T-helper 9 cell (primary cell): ENCODE measurements at places on chromosomes 6 and 20.
A peak's percentile ranks its signal among the peaks of the same experiment; 100 is the strongest.

DNA sequence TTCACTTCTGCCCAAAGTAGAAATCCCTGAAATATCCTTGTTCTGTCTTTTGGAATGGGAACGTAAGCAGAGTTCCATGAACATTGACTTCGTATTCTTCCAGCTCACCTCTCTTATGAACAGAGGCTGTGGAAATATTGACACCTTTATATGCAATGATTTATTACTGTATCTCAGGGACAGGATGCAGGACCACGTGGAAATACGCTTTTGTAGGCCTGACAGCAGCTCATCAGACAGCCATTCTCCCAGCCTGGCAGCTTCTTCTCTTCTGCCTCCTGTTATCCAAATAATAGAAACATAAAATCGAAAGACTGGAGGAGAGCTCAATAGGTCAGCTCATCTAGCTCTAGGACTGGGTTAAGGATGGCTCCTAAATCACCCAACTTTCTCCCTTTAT lies 106.2 kb upstream of the DTNBP1 start:
- DNase-seq: no peak

GRCh38 chr6:164827537-164827936 lies 481.9 kb downstream of the C6orf118 start:
- DNase-seq: no peak

DNA sequence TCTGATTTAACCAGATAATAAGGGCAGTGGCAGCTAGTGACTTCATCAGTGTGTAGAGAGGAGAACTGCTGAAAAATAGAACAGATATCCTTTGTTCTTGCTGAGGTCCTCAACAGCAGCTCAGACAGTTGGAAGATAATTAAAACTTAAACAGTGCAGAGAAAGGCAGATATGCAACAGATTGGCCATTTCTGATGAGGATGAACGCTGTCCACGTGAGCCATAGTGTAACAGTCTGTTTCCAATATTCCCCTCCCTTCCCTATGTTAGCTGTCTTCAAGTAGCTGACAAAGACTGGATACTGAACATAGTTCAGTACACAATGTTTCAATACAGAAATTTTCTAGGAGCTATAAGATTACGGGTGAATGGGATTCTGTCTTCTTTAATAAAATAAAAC lies 291.4 kb downstream of the BTBD9 start:
- DNase-seq: no peak

DNA sequence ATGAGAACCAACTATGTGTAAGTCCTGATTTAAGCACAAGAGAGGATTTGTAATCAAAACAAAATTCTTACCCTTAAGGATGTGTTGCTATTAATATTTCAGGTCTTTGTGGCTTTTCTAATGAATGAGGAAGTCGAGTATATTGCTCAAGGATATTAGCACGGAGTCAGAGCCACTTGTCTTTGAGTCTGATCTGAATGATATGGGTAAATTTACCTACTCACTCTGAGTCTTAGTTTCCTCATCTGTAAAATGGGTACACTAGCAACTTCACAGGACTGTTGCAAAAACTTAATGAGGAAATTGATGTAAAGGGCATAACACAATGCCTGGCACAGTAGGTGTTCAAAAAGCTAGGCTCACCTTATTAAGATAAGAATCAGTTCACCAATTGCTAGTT lies 30.0 kb upstream of the QKI start:
- no peak for DNase-seq

DNA sequence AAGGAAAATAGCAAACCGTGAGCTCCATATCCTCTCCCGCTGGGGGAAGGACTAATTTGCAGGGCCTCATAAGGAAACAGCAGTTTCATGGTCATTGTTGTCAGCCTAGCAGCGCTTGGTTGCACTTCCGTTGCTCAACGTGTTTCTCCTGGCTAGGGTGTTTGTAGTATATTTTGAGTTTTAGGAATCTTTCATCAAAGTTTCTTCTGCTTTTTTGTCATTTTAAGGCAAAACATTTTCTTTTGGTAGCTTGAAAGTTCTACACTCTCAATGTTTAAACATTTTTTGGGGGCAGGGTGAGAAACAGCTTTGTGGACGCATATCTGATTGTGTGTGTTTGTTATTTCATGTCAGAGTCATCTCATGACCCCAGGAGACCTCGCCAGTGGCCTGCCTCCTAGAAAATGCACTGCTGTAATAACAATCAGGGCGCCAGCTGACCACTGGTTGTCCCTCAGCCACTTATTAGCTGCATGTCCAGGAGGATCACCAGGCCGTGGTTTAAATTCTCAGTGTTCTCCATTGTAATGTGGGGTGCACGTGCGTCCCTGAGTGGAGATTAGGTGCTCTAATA lies 20.6 kb downstream of the JARID2 start:
- no peak for DNase-seq

- DNase-seq: no peak
These were observed 29.5 kb downstream of the MTHFD1L start for GRCh38 chr6:150894935-150895552.

- DNase-seq: no peak
These were observed 198.6 kb downstream of the UST start for GRCh38 chr6:148945301-148946021.

GRCh38 chr6:109240370-109241084 lies 141.7 kb downstream of the CD164 start:
- no peak for DNase-seq

DNA sequence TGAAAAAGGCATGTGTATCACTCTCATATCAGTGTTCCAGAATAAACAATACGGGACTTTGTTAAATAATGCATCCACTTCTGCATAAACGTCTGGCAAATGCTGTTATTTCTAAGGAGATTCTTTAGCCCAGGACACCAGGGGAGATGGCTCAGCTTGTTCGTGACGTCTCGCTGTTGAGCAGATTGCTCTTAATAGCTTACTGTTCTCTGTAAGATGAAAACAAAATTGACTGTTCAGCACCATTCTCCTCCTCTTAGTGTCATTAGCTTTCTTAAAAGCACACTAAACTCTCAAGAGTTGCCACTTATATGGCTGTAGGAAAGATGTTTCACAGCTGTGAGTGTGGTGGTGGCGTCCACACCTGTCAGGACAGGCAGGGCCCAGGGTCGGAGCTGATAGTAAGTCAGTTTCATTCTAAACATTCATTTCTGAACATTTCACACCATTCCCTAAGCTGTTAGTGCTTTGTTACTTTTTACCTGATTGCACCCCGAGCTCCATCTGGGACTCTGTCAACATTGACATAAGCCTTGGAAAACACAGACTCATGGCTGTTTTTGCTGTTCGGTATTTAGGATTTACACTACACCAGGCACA lies 132.1 kb downstream of the ZDHHC14 start:
- DNase-seq: no peak

- DNase-seq: no peak
These were observed 197.7 kb downstream of the FAXC start for GRCh38 chr6:99151634-99152346.

GRCh38 chr6:20718705-20719653 lies 184.7 kb downstream of the CDKAL1 start:
- no peak for DNase-seq

DNA sequence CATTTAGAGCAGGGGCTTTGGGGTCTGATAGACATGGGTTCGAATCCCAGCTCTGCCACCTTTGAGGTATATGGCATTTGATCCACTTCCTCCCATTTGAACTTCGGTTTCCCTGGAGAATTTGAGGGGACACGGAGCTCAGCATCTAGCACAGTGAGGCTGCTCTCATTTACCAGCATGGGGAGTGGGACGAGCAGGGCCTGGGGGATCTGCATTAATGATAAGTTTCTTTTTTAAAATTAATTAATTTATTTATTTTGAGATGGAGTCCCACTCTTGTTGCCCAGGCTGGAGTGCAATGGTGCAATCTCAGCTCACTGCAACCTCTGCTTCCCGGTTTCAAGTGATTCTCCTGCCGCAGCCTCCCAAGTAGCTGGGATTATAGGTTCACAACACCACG lies 52.6 kb downstream of the VSTM2L start:
- no peak for DNase-seq

DNA sequence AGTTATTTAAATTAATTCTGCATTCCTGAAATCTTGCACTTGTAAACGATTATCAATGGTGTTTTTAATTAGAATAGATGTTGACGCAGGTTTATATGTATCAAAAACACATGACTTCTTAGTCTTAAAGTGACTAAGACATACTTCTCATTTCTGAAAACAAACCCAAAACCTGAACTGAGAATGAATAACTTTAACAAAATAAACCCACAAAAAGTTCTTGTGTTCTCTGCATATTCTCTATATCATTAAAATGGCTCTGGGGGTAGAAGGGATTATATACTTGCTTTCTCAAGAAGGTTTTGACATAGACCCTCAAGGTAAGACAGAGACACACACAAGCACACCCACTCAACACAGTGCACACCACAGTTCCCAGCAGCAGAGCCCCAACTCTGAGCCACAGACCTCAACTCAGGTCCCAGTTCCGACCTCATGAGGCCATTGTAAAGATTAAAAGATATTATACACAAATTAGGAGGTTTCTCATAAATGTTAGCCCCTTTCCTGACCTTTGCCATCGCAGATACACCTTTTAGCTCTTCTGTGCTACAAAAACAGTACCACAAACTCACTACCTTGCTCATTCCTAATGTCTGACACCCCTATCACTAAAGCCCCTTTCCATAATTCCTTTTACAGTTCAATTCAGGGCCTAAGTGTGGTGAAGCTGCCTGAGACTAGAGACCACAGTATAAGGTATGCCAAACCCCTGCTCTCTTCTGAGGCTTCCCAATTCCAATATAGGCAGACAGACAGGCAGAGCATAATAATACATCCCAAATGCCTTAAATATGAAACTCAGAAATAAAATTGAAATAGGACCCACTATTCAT lies 267.8 kb downstream of the PTPRK start:
- no peak for DNase-seq

DNA sequence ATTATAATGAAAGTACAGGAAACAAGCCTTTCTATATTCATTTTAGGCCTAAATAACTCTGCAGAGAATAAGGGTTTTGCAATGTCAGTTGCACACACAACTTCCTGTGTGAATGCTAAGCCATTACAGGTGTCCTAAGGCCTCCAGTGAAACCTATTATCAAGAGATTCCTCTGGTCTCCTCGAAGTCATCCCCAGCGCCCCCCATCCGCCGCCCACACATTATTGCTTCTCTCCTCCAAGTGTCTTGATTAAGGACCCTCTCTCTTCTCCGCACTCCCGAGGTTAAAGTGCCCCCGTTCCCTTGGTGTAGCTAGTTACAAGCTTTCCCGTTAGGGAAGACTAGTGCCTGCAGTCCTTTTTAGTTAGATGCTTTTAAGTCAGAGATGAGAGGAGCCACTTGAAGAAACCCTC lies 1.3 kb downstream of the HIVEP2 start:
- DNase-seq: peak; percentile 18

DNA sequence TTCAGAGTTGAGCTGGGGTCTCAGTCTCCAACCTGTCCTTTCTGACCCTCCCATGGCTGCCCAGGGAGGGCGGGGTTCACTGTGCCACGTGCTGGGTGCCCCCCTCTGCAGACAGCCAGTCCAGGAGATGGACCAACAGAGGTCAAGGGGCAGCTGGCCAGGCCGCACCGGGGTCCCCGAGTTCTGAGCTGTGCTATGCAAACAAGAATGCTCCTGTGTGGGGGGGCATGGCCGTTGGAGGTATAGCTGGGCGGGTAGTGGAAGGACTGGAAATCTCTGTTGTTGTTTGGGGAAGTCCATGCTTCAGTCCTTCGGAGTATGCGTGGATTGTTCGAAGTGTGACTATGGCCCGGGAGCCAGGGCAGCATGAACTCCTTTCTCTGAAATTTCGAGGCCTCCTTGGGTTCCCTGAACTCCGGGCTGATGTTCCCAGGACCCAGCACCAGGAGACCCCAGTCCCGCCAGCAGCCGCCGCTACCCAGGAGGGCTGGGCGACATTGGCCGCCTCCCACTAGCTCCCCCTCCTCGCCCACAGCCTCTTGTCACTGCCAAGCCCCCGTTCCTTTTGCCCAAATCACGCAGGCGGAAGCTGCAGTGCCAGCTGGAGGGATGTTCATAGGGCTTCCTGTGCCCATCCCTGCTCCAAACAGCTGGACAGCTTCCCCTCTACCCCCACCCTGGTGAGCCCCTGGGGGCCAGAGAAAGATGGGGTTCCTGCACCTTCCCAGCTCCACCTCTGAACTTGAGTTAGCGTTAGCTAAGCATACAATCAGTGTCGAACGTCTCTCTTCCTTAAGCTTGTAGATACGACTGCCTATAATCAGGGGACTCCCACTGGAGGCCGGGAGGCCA lies 126.6 kb downstream of the TAF4 start:
- no peak for DNase-seq

DNA sequence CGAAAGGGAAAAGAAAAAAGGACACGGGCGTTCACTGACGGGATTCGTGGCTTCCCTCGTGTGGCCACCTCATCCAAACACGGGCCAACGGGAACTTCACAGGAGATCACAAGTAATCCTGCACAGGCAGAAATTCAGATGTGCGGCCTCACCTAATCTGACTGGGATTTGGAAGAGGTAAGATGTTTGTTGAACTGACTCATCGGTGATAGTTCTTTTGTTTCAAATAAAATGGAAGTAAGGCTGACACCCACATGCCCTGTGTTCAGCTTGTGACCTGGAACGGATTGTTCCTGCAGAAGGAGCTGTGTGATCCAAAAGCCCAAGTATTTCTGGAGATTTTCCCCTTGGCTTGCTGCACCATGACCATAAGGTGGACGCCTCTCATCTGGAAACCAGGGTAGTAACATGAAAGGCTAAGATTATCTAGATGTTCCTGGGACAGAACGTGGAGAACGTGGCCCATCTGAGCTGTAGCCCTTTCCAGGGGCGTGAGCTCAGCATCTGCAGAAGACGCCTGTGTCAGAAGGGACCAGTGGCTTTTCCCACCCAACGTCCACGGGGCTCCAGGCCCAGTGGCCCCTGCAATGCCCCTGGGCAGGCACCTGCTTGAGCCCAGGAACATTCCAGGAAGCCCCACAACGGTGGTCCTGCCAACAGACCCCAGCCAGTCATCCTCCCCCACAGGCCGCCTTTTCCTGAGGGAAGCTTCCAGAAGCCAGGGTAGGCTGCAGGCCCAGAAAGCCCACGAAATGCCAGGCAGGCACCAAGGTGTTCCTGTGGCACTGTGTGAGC lies 39.7 kb downstream of the DLL1 start:
- no peak for DNase-seq

- DNase-seq: no peak
These were observed 4.2 kb downstream of the LRP11 start for GRCh38 chr6:149859938-149860337.

DNA sequence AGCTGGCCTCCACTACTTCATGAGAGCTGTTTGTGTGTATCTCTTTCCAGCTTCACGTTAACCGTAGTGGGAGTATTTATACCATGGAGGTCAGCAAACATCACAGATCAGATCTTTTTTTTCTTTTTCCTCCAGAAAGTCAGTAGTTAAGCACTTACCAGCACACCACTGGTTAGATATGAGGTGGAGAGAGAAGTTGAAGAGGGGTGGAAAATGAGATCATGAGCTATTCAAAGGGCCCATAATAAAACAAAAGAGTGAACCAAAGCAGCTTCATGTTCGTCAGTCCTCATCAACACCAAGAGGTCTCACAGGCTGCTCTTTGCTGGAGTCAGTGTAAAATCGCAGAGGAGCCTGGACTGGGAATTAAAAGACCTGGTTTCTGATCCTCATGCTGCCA lies 125.1 kb upstream of the SGK1 start:
- DNase-seq: no peak

- DNase-seq: no peak
These were observed 20.0 kb downstream of the RNF144B start for GRCh38 chr6:18406955-18407749.

GRCh38 chr20:31707994-31708735 lies 14.5 kb downstream of the BCL2L1 start:
- DNase-seq: no peak
